Activated T-cell treated with anti-CD3 and anti-CD28 coated beads, Interleukin-2, amount 50 U/mL, for 4 hours (primary cell): ENCODE measurements at places on chromosomes 2 and 18. TPM values are rescaled to one million over a fixed set of nuclear protein-coding genes. Genes with fewer than 3 reads are reported as not detected.
A peak's percentile ranks its signal among the peaks of the same experiment; 100 is the strongest.

DNA sequence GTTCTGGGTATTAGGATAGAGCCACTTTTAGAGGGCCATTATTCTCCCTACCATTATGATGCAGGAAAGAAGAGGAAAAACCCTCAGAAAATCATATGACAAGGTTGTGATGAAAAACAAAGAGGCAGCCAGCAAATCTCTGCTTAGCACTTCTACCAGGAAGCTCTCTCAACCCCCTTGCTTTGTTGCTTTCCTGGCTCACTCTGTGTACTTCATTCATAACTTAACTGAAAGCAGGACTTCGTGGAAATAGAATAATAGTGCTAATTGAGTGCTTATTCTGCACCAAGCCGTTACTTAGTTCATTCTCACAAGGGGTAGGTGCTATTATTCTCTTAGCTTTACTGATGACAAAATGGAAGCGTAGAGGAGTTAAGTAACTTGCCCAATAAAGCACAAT is 354.1 kb downstream of the HRH4 start:
- DNase-seq: no peak

- DNase-seq: no peak
Observed at GRCh38 chr18:69978732-69979715, 31.4 kb upstream of the CD226 start.

The DSG1 gene
- total RNA-seq: not detected

- no peak for DNase-seq
Observed at GRCh38 chr2:64942693-64943092, 46.5 kb upstream of the SLC1A4 start.

GRCh38 chr2:176709149-176709951 is 440.1 kb downstream of the MTX2 start:
- DNase-seq: no peak

- DNase-seq: no peak
Observed at GRCh38 chr18:36931106-36931505, 102.2 kb downstream of the KIAA1328 start.

DNA sequence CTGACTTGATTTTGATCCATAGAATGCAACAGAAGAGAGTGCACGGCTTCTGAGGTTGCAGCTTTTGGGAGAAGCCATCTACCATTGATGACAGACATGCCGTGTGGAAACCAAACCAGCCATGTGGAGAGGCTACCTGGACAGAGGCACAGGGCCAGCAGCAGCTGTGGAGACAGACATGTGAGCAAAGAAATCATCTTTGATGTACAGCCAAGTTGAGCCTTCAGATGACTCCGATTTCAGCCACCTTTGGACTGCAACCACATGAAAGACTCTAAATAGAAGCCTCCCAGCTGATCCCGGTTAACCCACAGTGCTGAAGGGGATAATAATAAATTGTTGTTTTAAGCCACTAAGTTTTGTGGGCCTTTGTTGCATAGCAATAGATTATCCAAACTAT is 54.2 kb downstream of the TSN start:
- no peak for DNase-seq

- no peak for DNase-seq
Observed at GRCh38 chr2:128468186-128468920, 149.7 kb upstream of the HS6ST1 start.

DNA sequence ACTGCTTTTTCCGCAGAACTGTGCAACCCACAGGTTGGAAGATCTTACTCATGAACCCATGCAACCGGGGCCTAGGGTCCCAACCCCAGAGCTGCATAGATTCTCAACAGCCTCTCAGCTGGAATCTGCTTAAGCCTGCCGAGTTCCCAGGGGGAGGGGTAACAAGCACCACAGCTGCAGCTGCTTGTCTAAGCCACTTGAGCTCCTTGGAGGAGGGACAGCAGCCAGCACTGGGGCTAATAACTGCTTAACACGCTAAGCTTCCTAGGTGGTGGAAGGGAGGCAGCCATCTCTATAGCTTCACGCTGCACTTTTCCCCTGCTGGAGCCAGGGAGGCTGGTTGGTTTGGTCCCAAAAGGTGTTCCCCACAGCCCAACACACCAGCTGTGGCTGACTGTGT is 311.6 kb downstream of the DSC3 start:
- no peak for DNase-seq

GRCh38 chr2:100730290-100730868 is 89.6 kb upstream of the NPAS2 start:
- DNase-seq: peak; percentile 40

The ARHGAP15 gene
- 26.5 TPM for total RNA-seq

The OR6B2 gene
- total RNA-seq: not detected

GRCh38 chr2:143758629-143759330 is 629.6 kb downstream of the ARHGAP15 start:
- DNase-seq: no peak

The CDKL4 gene
- total RNA-seq: not detected

The NGEF gene
- total RNA-seq: 0.37 TPM

- DNase-seq: no peak
Observed at GRCh38 chr18:22935431-22935830, 2.3 kb downstream of the RBBP8 start.

The ALK gene
- total RNA-seq: not detected

- no peak for DNase-seq
Observed at GRCh38 chr18:68979737-68980136, 181.9 kb downstream of the CCDC102B start.

The OSR1 gene
- total RNA-seq: not detected

GRCh38 chr18:46338205-46338604 is 234.0 kb downstream of the HAUS1 start:
- DNase-seq: no peak

The HSPE1 gene
- total RNA-seq: 492 TPM

GRCh38 chr2:121078899-121079298 is 206.1 kb downstream of the TFCP2L1 start:
- no peak for DNase-seq

- no peak for DNase-seq
Observed at GRCh38 chr18:12254820-12255511, 805 bp downstream of the CIDEA start.

DNA sequence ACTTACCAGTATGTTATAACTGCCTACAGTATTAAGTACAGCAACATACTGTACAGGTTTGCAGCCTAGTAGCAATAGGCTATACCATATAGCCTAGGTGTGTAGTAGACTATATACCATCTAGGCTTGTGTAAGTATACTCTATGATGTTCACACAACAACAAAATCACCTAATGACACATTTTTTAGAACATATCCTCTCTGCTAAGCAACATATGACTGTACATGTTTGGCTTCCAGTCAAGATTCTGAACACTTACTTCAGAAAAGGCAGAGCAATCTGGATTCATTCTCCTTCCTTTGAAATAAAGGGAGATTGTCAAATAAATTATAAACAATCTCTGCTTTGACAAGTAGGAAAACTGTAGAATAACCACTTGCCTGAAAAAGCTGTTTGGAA is 81.8 kb downstream of the EXOC6B start:
- DNase-seq: no peak

The COLEC11 gene
- total RNA-seq: 0.43 TPM

DNA sequence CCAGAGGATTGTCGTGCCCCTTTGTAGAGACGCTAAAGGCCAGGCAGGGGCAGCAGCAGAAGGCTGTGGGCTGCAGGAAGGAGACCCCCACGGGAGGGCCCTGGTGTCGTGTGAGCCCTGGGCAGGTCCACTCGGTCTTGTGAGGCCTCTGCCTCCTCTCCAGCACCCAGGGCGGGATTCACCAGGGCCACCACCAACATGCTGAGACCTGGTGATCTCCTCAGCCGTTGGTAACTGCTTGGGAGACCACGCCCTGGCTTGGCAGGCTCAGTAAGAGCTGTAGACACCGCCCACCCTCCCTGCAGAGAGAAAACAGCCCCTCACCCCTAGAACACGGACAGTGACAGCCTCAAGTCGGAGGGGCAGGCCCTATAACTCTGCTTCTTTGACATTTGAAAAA is 21.1 kb downstream of the MBP start:
- DNase-seq: no peak

The ZNG1B gene
- 45.8 TPM for total RNA-seq

GRCh38 chr2:6525475-6525964 is 340.2 kb downstream of the CMPK2 start:
- DNase-seq: no peak

DNA sequence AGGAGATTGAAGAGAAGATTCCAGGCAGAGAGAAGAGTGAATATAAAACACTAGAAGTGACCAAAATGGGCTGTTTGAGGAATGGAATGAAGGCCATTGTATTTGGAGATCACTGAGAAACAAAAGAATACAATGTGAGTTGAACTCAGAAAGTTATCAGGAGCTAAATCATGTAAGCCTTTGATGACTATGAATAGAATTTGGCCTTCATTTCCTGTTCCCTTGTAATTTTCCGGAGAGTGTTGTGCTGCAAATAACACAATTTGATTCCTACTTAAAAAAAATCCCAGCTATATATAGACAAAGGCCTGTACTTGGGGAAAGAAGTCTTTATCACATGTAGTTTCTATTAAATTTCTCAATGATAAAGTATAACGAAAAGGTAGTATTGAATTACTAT is 33.7 kb upstream of the KYNU start:
- DNase-seq: no peak

GRCh38 chr2:28128281-28128950 is 237.9 kb downstream of the BABAM2 start:
- no peak for DNase-seq

The VWA3B gene
- not detected for total RNA-seq

DNA sequence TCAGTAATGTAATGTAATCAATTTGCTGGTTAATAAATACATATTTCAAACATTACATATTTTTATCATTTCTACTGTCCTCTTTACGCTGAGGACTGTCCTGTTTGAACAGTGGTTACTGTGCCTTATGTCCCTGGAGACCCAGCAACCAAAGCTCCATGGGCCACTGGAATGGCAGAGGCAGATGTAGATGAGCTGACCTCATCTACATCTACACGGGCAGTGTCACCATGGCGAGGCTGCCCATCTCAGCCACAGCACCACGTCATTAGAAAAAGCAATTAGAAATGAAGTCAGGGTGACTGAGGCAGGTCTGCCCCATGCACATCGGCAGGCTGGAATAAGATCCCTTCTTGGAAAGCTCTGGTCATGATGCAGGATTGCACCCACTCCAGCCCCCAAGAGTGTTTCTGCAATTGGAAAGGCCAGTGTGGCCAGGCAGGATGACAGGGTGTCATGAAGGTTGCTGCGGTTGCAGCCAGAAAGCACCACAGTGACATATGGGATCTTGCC is 237.5 kb downstream of the NDUFA10 start:
- DNase-seq: no peak

The ZNF521 gene
- 0.33 TPM for total RNA-seq

DNA sequence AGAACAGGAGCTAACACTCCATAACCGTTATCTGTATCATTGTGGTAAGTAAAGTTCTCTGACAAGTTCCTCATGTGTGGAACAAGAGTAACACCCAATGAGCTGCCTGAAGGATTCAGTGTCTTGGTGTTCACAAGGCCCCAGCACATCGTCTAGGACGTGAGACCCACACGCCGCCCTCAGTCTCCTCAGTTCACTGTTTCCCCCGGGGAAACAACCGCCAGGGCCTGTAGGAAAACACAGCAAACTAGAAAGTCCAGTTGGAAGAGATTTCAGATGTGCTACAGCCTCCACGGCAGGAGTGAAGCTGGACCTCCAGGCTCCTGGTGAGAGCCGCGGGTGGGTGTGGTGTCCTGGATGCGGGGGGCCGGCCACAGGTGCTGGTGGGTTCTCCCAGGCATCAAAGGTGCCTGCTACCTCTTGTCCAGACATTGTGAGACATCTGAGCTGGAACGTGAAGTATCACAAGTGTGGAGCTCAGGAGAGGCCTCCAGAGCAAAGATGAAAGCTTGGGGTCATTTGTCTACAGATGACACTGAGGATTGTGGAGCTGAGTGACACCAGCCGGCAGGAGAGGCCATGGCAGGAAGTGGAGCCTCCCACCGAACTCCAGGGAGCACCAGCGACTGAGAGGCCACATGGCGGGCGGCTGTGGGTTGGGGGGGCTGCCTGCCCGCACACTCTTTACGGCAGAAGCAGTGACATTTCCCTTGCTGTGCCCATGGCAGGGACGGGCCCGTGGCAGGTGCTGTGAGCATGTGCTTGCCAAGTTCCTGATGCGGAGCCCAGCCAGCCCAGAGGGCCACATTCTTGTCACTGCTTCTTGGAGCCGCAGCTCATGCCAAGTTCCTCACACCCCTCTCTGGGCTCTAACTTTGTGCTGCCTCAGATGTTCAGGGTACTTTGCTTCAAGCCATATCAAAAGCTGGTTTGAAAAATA is 131.2 kb downstream of the TMEM18 start:
- no peak for DNase-seq

The FOXD4L1 gene
- 0.11 TPM for total RNA-seq

DNA sequence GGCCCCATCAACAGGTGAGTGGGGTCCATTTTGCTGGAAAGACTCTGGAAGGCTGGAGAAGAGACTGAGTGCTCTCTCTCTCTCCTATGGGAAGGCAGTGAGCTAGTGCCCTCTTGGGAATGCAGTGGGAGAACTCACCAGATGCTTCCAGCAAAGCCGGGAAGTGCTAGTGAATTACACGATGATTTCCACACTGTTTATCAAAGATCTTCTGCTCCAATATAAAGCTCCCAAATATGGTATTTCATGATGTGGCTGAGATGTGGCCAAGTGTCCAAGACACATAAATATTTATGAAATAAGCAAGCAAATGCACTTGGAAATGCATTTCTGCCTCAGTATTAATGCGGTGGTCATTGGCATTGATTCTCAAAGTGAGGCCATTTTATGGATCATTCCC is 135.9 kb downstream of the VAPA start:
- DNase-seq: no peak

- DNase-seq: no peak
Observed at GRCh38 chr18:63505566-63506335, 29.0 kb downstream of the SERPINB5 start.

The HTR2B gene
- 0.08 TPM for total RNA-seq

DNA sequence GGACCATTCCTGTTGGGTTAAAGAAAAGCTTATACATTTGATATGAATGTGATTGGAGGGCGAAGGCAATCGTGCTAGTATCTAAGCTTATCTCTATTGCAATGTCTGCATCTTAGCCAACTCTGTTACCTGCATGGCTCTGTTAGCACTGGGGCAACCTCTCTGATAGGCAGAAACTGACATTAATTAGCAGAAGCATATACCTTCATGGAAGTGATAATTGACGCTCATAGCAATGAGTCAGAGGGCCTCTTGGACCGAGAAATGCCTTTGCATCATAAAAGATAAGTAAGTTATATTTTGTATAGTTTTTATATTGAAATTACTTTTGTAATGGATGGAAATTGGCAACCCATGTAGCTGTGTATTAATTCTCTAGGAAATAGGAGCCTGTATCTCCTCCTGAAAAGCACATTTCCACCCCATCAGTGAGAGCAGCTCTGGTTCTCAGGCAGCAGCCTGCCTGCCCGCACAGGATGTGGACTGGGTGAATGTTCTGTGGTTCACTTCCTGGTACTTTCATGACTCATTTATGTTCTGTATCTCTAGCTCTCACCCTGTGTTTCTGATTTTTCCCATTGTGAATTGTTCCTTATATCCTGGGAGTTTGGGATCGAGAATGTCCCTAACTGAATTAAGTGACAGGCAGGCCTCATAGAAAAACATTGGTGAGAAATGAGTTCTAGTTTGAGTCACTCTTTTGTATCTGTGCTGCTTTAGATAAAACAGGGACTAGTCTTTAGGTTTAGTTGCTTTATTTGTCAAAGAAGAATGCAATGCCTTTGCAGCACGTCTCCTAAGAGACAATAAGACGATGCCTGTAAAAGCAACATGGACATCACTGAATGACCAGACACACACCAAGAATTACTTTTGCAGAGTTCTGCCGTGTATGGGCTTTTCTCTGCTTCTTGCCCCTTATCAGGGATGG is 344.9 kb downstream of the DCDC2C start:
- DNase-seq: no peak

The TMBIM1 gene
- total RNA-seq: 52.8 TPM
